ENCODE measurements at places on chromosomes 6 and 20.

DNA sequence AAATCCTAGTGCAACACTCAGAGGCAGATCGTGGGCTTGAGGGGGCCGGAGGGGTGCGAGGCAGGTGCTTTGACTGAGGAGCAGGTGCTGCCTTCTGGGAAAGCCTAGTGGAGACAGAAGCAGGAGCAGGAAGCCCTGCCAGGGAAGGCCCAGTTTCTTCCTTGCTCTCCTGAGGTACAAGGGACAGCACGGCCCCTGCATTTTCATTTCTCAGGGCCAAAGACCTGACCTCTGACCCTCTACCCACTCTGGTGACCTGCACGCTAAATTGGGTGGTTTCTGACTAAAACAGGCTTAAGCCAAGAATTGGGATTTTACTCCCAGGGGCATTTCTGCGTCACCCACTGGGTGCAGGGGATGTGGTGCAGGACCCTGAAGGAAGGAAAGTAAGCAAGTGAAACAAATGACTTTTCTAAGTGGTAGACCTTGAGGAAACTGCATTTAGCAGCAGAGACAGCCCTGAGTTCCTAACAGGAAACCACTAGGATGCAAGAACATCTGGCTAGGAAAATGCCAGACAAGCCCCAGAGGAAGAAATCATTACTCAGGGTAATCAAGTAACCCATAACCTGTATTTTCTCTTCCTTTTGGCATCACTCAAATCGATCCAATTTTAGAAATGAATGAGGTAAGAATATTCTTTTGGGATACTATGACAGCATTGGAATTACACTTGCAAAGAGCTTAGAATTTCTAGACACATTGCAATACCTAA lies 141.7 kb downstream of the CD164 start:
- H3K4me3 ChIP-seq: no peak overlapping the region
- H3K27ac ChIP-seq: peak overlapping the region; percentile 21
- H3K4me1 ChIP-seq: peaks cover 17% of the 10 kb centered on the region
- DNase-seq: no peak
- no peaks in the 10 kb centered on the region for H3K36me3 ChIP-seq

GRCh38 chr20:17969278-17969883 lies 563 bp downstream of the MGME1 start:
- DNase-seq: no peak
- H3K27me3 ChIP-seq: no peaks in the 10 kb centered on the region
- H3K27ac ChIP-seq: peak overlapping the region; percentile 99
- H3K36me3 ChIP-seq: no peaks in the 10 kb centered on the region
- H3K4me3 ChIP-seq: peak overlapping the region; percentile 93

- no peak overlapping the region for H3K27ac ChIP-seq
- H3K27me3 ChIP-seq: no peaks in the 10 kb centered on the region
- no peak for DNase-seq
- H3K4me3 ChIP-seq: no peak overlapping the region
- no peaks in the 10 kb centered on the region for H3K4me1 ChIP-seq
Measured at GRCh38 chr20:54565255-54565654, 89.9 kb downstream of the DOK5 start.

DNA sequence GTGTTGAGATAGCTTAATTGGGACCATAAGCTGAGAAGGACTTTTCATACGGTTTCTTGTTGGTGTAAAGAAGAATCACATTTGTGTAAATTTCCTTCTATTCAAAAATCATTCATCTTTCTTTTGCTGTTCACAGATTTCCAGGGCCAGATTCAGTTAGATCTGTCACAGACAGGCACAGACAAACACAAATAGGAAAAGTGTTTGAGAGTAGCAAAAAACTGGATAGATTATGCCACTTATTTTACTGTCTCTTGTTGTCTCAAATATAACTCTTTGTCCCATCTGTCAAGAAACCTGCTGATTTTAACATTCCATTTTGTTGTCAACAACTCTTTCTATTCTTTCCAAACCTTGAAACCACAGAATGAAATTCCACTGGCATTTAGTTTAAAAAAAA lies 142.8 kb downstream of the ID4 start:
- H3K4me3 ChIP-seq: no peak overlapping the region
- H3K27ac ChIP-seq: no peak overlapping the region
- peaks cover 15% of the 10 kb centered on the region for H3K4me1 ChIP-seq
- DNase-seq: no peak
- no peaks in the 10 kb centered on the region for H3K36me3 ChIP-seq

DNA sequence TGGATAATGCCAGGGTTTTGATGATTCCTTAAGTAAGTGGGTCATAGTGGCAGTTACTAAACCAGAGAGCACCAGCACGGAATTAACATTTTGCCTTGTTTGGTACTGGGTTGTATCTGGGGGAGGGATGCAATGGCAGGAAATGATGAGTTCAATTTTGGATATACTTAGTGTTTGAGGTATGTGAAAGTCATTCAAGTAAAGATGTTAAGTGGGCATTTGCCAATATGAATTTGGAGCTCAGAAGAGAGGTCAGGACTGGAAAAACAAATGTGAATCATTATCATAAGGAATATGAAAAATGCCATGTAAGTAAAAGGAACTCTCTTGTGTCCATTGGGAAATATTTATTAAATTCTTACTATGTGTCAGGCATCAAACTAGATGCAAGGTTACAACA lies 6.2 kb downstream of the PXT1 start:
- no peak overlapping the region for H3K27ac ChIP-seq
- H3K4me3 ChIP-seq: no peak overlapping the region
- H3K36me3 ChIP-seq: no peaks in the 10 kb centered on the region
- H3K27me3 ChIP-seq: no peaks in the 10 kb centered on the region
- peaks cover 13% of the 10 kb centered on the region for H3K4me1 ChIP-seq

GRCh38 chr6:139243536-139243935 lies 48.3 kb downstream of the TXLNB start:
- H3K36me3 ChIP-seq: no peaks in the 10 kb centered on the region
- H3K27ac ChIP-seq: no peak overlapping the region

DNA sequence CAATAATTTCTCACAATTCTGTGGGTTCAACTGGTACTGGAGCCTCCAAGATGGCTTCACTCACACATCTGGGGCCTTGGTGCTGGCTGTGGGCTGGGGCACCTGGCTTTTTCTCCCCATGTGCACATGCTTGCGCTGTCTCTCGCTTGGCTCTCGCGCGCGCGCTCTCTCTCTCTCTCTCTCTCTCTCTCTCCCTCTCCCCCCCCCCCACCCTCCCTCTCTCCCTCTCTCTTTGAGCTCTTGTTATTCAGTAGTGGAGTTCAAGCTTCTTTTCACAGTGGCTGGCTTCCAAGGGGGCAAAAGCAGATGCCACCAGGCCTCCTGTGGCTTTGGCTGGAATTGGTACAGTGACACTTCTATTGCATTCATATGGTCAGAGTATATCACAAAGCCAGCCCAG lies 10.8 kb upstream of the TBCC start:
- H3K4me1 ChIP-seq: peaks cover 2% of the 10 kb centered on the region
- peaks cover 3% of the 10 kb centered on the region for H3K36me3 ChIP-seq
- DNase-seq: no peak
- H3K27ac ChIP-seq: no peak overlapping the region
- no peaks in the 10 kb centered on the region for H3K27me3 ChIP-seq

DNA sequence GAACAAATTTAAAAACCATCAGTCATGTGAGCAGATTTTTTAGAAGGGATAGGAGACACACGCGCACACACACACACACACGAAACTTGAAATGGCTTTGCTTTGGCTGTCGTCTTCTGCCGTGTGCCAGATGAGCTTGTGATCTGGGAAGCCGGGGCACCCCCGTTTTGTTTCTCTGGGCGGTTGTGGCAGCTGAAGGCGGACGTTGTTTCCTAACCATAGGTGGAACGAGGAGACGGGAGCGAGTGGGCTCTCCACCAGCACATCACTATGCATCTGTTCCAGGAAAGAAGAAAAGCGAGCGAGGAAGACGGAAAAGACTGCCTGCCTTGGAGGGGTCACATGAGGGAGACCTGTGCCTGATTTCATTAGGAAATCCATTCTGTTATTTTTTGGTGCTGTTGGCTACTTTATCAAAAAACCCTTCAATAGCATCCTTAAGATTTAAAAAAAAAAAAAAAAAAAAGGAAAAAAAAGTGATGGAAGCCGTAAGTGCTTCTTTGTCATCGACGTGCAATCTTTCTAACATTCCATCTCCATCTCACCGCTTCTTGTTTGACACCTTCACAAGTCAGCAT lies 142.1 kb downstream of the DTNBP1 start:
- H3K36me3 ChIP-seq: peaks cover 77% of the 10 kb centered on the region
- DNase-seq: no peak
- no peaks in the 10 kb centered on the region for H3K27me3 ChIP-seq
- H3K4me1 ChIP-seq: no peaks in the 10 kb centered on the region

- H3K27me3 ChIP-seq: no peaks in the 10 kb centered on the region
- no peak for DNase-seq
- peaks cover 1% of the 10 kb centered on the region for H3K36me3 ChIP-seq
- no peak overlapping the region for H3K4me3 ChIP-seq
Measured at GRCh38 chr6:11341867-11342266, 109.4 kb upstream of the NEDD9 start.

- no peaks in the 10 kb centered on the region for H3K27me3 ChIP-seq
- H3K27ac ChIP-seq: no peak overlapping the region
- H3K36me3 ChIP-seq: no peaks in the 10 kb centered on the region
- H3K4me1 ChIP-seq: peaks cover 22% of the 10 kb centered on the region
- DNase-seq: no peak
Measured at GRCh38 chr20:10352934-10353824, 80.8 kb downstream of the MKKS start.
